ENCODE measurements at places on chromosomes 2 and 18. TPM values are rescaled to one million over a fixed set of nuclear protein-coding genes. Genes with fewer than 3 reads are reported as not detected.

The RBM45 gene
- 12.1 TPM for total RNA-seq

The SLC20A1 gene
- 50.9 TPM for total RNA-seq

The FBXO36 gene
- total RNA-seq = 0.77 TPM

The ADRA2B gene
- total RNA-seq = 0.90 TPM

The CFC1 gene
- total RNA-seq = 0.44 TPM

The CYP27C1 gene
- total RNA-seq = 0.19 TPM

The REG1B gene
- total RNA-seq = 10.2 TPM

The ACOXL gene
- total RNA-seq = 0.82 TPM

The CD28 gene
- total RNA-seq = 1.5 TPM

The ALPP gene
- total RNA-seq = 0.11 TPM

The ACADL gene
- 0.12 TPM for total RNA-seq

The FSIP2 gene
- 5.9 TPM for total RNA-seq

The LYG1 gene
- total RNA-seq = 0.96 TPM

The GAREM1 gene
- total RNA-seq = 15.3 TPM

The NETO1 gene
- not detected for total RNA-seq

The IL18RAP gene
- total RNA-seq = 0.42 TPM

The PXDN gene
- total RNA-seq = 9.5 TPM

The MSGN1 gene
- not detected for total RNA-seq

The L3MBTL4 gene
- total RNA-seq = 3.5 TPM

The STRADB gene
- total RNA-seq = 50.9 TPM

The COL3A1 gene
- total RNA-seq = 260 TPM

The FBXO48 gene
- total RNA-seq = 1.5 TPM

The TET3 gene
- total RNA-seq = 22.9 TPM

The SLC8A1 gene
- total RNA-seq = 4.1 TPM

The VAMP8 gene
- 185 TPM for total RNA-seq

The CENPA gene
- 22.7 TPM for total RNA-seq

The COLEC11 gene
- 0.47 TPM for total RNA-seq

The ASB18 gene
- not detected for total RNA-seq

The GPR17 gene
- 0.16 TPM for total RNA-seq

The SGPP2 gene
- 96.5 TPM for total RNA-seq

The RTP5 gene
- total RNA-seq = not detected

The CRIM1 gene
- 55.7 TPM for total RNA-seq

The TMEM169 gene
- 0.15 TPM for total RNA-seq

The FIGLA gene
- total RNA-seq = not detected

The UCN gene
- total RNA-seq = 1.0 TPM

The COMMD1 gene
- 22.2 TPM for total RNA-seq

The LBH gene
- total RNA-seq = 8.7 TPM

Measured in colonic mucosa (tissue), 4 donors.